ENCODE measurements at places on chromosomes 4 and X. TPM values are rescaled to one million over a fixed set of nuclear protein-coding genes. Genes with fewer than 3 reads are reported as not detected.

The MAOB gene
- not detected for polyA plus RNA-seq

The CAPN6 gene
- not detected for polyA plus RNA-seq

The ELMOD2 gene
- polyA plus RNA-seq, result 5.7 TPM

The ADH1A gene
- not detected for polyA plus RNA-seq

The IL2RG gene
- polyA plus RNA-seq, result 818 TPM

The LDOC1 gene
- polyA plus RNA-seq, result 46.0 TPM

The DMP1 gene
- not detected for polyA plus RNA-seq

DNA sequence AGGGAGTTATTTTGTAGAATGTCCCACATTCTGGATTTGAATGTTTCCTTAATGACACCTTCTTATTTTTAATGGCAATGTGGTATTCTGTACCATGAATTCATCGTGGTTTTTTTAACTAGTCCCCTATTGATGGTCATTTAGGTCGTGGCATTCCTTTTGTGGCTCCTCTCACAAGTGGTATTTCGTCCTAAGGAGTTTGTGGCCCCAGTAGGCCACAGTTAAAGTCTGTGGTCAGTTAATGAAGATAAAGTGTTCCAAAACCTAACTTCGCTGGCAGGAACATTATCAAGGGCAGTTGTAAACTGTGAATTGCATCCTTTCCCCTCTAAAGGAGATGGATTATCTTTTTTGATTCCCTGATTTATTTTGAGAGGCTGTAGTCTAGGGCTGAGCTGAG lies 133.2 kb downstream of the TMEM164 start:
- H3K36me3 ChIP-seq, result no peaks in the 10 kb centered on the region
- no peak overlapping the region for H3K4me3 ChIP-seq
- H3K27me3 ChIP-seq, result no peaks in the 10 kb centered on the region

DNA sequence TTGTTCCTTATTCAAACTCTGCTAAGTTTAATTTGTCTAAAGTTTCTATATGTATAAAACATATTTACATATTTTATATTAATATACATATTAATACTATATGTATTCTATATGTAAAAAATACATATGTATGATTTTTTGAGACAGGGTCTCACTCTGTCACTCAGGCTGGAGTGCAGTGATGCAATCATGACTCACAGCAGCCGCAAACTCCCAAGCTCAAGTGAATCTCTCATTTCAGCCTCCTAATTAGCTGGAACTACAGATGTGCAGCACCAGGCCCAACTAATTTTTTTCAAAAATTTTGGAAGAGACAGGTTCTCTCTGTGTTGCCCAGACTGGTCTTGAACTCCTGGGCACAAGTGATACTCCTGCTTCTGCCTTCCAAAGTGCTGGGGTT lies 684.9 kb downstream of the TRAM1L1 start:
- no peaks in the 10 kb centered on the region for H3K36me3 ChIP-seq
- H3K4me1 ChIP-seq, result no peaks in the 10 kb centered on the region
- H3K4me3 ChIP-seq, result no peak overlapping the region
- H3K27me3 ChIP-seq, result no peaks in the 10 kb centered on the region
- no peak for DNase-seq

DNA sequence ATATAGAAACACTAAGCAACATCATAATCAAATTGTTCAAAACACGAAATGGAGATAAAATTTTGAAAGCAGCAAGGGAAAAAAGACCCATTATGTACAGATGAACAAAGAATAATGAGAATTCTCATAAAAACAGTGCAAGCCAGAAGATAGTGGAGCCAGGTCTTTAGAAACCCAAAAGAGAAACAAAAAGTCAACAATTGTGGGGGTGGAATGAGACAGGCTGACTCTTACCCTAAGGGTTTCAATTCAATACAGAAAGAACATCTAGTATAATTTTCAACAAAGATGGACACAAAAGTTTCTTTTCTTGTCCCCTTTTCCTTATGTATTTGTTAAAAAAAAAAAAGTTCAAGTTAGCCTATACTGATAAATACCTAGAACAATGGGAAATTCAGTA lies 34.0 kb upstream of the MAGEB2 start:
- DNase-seq, result no peak
- no peaks in the 10 kb centered on the region for H3K4me1 ChIP-seq
- H3K27ac ChIP-seq, result no peak overlapping the region
- peaks cover 5% of the 10 kb centered on the region for H3K27me3 ChIP-seq
- no peak overlapping the region for H3K4me3 ChIP-seq

DNA sequence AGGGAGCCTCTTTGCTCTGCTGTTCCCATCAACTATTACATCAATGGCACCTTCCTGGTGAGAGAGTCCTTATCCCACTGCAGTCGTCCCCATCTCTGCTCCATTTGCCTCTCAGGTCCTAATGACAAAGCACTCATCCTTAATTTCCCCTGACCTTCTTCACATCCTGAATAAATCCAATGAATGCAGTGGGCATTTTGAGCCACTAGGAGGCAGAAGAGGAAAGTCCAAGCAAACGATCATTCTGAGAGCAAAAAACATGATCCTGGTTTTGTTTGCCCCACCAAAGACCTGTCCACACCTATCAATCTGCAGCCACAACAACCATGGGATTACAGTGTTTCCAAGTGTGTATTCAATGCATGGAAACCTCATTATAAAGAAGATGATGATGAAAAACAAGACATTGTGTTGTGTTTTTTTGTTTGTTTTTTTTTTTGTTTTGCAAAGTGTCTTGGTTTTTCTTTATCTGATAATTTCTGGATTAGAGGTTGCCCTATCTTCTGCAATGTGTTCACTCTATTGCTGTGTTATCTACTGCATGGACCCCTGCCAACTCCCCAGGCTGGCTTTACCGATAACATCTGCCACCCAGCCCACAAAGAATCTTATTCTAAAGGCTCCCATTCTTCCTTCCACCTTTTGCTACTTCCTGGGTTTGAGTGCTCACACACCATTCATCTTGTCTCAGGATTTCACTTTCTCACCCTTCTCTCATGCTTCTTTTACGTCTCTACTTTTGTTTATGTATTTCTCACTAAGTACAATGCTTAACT lies 207.2 kb downstream of the NLGN4X start:
- peaks cover 9% of the 10 kb centered on the region for H3K27me3 ChIP-seq
- H3K36me3 ChIP-seq, result no peaks in the 10 kb centered on the region
- no peak overlapping the region for H3K27ac ChIP-seq
- H3K4me1 ChIP-seq, result no peaks in the 10 kb centered on the region

- no peaks in the 10 kb centered on the region for H3K27me3 ChIP-seq
- H3K4me3 ChIP-seq, result no peak overlapping the region
- H3K36me3 ChIP-seq, result no peaks in the 10 kb centered on the region
- DNase-seq, result no peak
- H3K27ac ChIP-seq, result no peak overlapping the region
- no peaks in the 10 kb centered on the region for H3K4me1 ChIP-seq
Observed at GRCh38 chr4:96630839-96631238, 790.9 kb downstream of the PDHA2 start.
